Activated T-helper 2 cell treated with anti-CD3 and anti-CD28 coated beads, Interferon-gamma antibody, Interleukin-2, Interleukin-4, amounts not matched to agents 10 μg/mL and 5 μg/mL and 100 μg/mL, durations not matched to agents 14 hours and 24 hours and 36 hours (primary cell): ENCODE measurements at places on chromosomes 7 and 10. TPM values are rescaled to one million over a fixed set of nuclear protein-coding genes. Genes with fewer than 3 reads are reported as not detected.

Gene AOC1
- 0.16 TPM in 1 of 2 replicates, not detected in the other for total RNA-seq

Gene TWIST1
- total RNA-seq: 1.2 and 2.2 TPM in 2 replicates

Gene DNAAF5
- total RNA-seq: 41.5 and 41.7 TPM in 2 replicates

Gene GBX1
- total RNA-seq: not detected in 2 replicates

Gene HABP2
- total RNA-seq: not detected in 2 replicates

Gene ADAM22
- total RNA-seq: 3.7 and 4.0 TPM in 2 replicates

Gene NYAP1
- 0.27 and 0.34 TPM in 2 replicates for total RNA-seq

GRCh38 chr10:91036807-91037411, 116.0 kb upstream of the ANKRD1 start:
- H3K27me3 ChIP-seq: peaks cover 18% of the 10 kb centered on the region
- peaks cover 5% of the 10 kb centered on the region for H3K36me3 ChIP-seq
- no peak overlapping the region for H3K27ac ChIP-seq
- no peak for DNase-seq
- peaks cover 14% of the 10 kb centered on the region for H3K4me1 ChIP-seq

GRCh38 chr7:48038815-48039506, 3.6 kb downstream of the C7orf57 start:
- peaks cover 37% of the 10 kb centered on the region for H3K27me3 ChIP-seq
- no peak for DNase-seq
- no peak overlapping the region for H3K4me3 ChIP-seq
- H3K4me1 ChIP-seq: peaks cover 30% of the 10 kb centered on the region

- DNase-seq: no peak
- no peaks in the 10 kb centered on the region for H3K27me3 ChIP-seq
- H3K4me1 ChIP-seq: no peaks in the 10 kb centered on the region
These were observed 239.8 kb upstream of the TMEM72 start for GRCh38 chr10:44671319-44671718.

- DNase-seq: no peak
- H3K27ac ChIP-seq: peak overlapping the region; percentile 46
- no peaks in the 10 kb centered on the region for H3K27me3 ChIP-seq
- H3K36me3 ChIP-seq: peaks cover 7% of the 10 kb centered on the region
These were observed 55.2 kb upstream of the EZH2 start for GRCh38 chr7:148939128-148939755.

DNA sequence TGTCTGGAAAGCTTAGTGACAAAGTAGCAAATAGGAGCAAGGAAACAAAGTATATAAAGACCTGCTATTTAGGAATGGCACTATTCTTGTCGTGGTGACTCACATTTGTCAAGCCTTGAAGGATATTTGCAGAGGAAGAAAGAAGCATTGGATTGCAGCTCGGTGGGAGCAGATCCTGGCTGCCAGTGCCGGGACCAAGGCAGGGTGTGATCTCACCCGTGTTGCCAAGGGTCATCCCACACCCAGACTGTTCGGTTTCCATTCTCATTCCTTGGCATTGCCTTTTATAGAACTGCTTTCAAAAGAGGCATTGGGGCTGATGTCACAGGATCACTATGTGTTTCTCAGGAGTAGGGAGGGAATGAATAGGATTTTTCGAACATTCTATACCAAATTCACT, 176.2 kb downstream of the GALNT17 start:
- H3K4me3 ChIP-seq: no peak overlapping the region
- H3K27ac ChIP-seq: no peak overlapping the region
- DNase-seq: no peak
- no peaks in the 10 kb centered on the region for H3K4me1 ChIP-seq
- H3K27me3 ChIP-seq: no peaks in the 10 kb centered on the region
- no peaks in the 10 kb centered on the region for H3K36me3 ChIP-seq

DNA sequence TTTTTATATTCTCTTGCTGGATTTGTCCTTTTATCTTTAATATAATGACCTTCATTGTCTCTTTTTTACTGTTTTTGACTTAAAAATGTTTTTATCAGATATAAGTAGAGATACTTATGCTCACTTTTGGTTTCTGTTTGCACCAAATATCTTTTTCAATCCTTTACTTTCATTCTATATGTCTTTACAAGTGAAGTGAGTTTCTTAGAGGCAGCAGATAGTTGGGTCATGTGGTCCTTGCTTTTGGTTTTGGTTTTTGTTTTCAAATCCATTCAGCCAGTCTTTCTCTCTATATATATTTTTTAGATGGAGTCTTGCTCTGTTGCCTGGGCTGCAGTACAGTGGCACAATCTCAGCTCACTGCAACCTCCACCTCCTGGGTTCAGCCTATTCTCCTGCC, 932.4 kb upstream of the LRRTM3 start:
- H3K27ac ChIP-seq: no peak overlapping the region
- no peak overlapping the region for H3K4me3 ChIP-seq
- H3K4me1 ChIP-seq: no peaks in the 10 kb centered on the region
- no peak for DNase-seq
- no peaks in the 10 kb centered on the region for H3K27me3 ChIP-seq
- no peaks in the 10 kb centered on the region for H3K36me3 ChIP-seq

DNA sequence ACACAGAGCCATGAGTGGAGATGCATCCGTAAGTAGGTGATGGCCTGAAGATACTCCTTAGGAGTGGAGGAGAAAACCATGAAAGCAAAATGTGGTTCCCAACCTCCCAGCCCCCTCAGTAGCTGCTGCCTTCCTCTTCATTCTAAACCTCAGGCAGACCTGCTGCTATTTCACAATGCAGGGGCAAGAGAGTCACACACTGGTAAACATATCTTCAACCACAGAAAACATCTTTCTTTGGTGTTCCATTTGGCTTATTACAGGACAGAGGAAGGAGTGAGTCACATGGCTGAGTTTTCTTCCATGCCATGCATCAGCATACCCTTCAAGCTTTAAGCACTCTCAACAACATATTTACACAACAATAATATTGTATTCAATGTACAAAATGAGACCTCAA, 342.1 kb downstream of the BMPER start:
- H3K27ac ChIP-seq: no peak overlapping the region
- H3K4me3 ChIP-seq: no peak overlapping the region
- H3K4me1 ChIP-seq: no peaks in the 10 kb centered on the region
- DNase-seq: no peak

DNA sequence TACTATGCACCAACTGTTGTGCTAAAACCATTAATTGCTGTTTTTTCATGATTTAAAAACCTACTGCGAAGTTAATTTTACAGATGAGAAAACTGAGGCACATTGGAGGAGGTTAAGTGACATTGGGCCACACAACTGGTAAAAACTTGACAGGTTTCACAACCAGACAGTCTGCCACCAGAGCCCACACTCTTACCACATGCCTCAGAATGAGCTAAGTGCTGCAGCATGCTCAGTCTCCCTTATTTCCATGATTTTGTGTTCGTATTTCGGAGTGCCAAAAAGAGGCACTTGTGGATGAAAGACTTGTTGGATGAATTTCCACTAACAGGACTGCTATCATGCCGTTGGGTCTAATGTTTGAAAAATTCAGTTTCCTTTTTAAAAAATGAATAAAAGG, 77.4 kb downstream of the PCLO start:
- H3K27ac ChIP-seq: no peak overlapping the region
- H3K4me1 ChIP-seq: no peaks in the 10 kb centered on the region
- no peak for DNase-seq
- H3K4me3 ChIP-seq: no peak overlapping the region
- no peaks in the 10 kb centered on the region for H3K36me3 ChIP-seq
- no peaks in the 10 kb centered on the region for H3K27me3 ChIP-seq

DNA sequence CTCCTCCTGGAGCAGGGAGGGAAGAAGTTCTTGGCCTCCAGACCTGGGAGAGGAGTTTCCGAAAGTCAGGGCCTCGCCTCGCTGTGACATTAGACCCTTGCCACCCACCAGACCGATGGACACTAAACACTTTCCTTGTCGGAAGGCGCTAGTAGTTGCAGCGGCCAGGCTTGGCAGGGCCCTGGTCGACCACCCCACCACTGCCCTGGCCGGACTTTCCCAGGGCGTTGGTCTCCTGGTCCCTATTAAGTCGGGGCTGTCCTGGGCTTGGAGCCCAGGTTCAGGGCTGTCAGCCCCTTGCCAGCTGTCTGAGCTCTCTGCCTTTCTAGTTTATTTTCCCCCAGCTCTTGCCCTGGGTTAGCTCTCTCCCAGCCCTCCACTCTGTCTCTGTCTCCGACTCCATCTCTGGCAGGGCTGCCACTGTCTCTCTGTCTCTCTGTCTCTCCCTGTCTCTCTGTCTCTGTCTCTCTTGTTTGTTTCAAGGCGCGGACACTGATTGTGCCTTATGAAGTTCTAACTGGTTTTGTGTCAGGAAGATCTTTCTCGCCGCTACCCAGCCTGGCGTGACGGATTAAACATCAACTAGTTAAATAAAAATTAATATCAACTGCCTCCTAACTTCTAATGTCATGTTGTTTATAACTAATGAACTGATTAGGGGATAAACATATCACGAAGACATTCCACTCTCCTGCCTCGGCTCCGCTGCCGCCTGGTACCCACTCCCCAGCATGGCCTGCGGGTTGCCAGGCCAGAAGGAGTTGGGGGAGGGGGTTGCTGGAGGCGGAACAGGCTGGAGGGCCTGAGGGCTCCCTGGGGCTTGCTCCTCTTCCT, 13.8 kb upstream of the PAX2 start:
- peaks cover 89% of the 10 kb centered on the region for H3K27me3 ChIP-seq
- peak overlapping the region; percentile 1 for H3K27ac ChIP-seq
- no peak overlapping the region for H3K4me3 ChIP-seq
- no peaks in the 10 kb centered on the region for H3K36me3 ChIP-seq
- peaks cover 16% of the 10 kb centered on the region for H3K4me1 ChIP-seq

DNA sequence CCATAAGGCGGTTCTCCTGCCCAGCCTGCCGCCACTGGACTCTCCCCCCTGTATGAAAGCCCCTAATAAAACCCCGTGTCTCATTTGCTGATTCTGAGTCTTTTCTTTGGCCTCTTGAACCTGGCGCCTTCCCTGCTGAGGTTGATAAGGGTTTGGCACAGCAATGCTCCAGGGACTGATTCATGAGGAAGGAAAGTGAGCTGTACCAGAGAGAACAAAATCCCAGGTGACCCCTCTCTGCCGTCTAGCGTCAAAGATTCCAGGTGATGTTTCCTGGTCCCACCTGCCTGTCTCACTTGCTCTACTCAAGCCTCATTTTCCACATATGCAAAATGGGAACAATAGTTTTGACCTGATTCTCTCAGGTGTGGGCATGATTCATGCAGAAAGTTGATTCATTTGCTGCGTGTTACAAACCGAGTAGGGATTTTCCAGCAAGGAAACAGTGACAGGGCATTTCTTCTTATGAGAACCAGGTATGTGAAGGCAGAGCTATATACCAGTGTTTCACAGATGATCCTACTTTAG, 730.6 kb upstream of the IGFBP3 start:
- no peak overlapping the region for H3K27ac ChIP-seq
- H3K27me3 ChIP-seq: no peaks in the 10 kb centered on the region
- no peak overlapping the region for H3K4me3 ChIP-seq
- no peaks in the 10 kb centered on the region for H3K4me1 ChIP-seq
- DNase-seq: no peak

GRCh38 chr10:42952931-42953683, 123.8 kb upstream of the RET start:
- H3K4me3 ChIP-seq: no peak overlapping the region
- no peaks in the 10 kb centered on the region for H3K4me1 ChIP-seq
- peaks cover 7% of the 10 kb centered on the region for H3K27me3 ChIP-seq

- DNase-seq: no peak
- H3K36me3 ChIP-seq: no peaks in the 10 kb centered on the region
- no peaks in the 10 kb centered on the region for H3K27me3 ChIP-seq
- no peak overlapping the region for H3K4me3 ChIP-seq
- H3K27ac ChIP-seq: no peak overlapping the region
- no peaks in the 10 kb centered on the region for H3K4me1 ChIP-seq
These were observed 86.2 kb downstream of the ITIH5 start for GRCh38 chr10:7580520-7580919.

GRCh38 chr10:60490013-60490412, 100.3 kb upstream of the ANK3 start:
- peaks cover 16% of the 10 kb centered on the region for H3K4me1 ChIP-seq
- H3K4me3 ChIP-seq: no peak overlapping the region
- H3K27me3 ChIP-seq: no peaks in the 10 kb centered on the region
- no peak for DNase-seq
- no peak overlapping the region for H3K27ac ChIP-seq
- H3K36me3 ChIP-seq: no peaks in the 10 kb centered on the region

- no peaks in the 10 kb centered on the region for H3K4me1 ChIP-seq
- DNase-seq: no peak
- peaks cover 28% of the 10 kb centered on the region for H3K27me3 ChIP-seq
- H3K4me3 ChIP-seq: no peak overlapping the region
These were observed 30.1 kb downstream of the CAV1 start for GRCh38 chr7:116554911-116555310.

GRCh38 chr7:41881331-41882130, 178.6 kb upstream of the INHBA start:
- DNase-seq: peak; percentile 76
- peak overlapping the region; percentile 94 for H3K27ac ChIP-seq
